COLO829 (cell line): ENCODE measurements at places on chromosomes 1 and 21.

GRCh38 chr1:86704972-86705664 lies 742 bp downstream of the SH3GLB1 start:
- DNase-seq, result peak; percentile 7

DNA sequence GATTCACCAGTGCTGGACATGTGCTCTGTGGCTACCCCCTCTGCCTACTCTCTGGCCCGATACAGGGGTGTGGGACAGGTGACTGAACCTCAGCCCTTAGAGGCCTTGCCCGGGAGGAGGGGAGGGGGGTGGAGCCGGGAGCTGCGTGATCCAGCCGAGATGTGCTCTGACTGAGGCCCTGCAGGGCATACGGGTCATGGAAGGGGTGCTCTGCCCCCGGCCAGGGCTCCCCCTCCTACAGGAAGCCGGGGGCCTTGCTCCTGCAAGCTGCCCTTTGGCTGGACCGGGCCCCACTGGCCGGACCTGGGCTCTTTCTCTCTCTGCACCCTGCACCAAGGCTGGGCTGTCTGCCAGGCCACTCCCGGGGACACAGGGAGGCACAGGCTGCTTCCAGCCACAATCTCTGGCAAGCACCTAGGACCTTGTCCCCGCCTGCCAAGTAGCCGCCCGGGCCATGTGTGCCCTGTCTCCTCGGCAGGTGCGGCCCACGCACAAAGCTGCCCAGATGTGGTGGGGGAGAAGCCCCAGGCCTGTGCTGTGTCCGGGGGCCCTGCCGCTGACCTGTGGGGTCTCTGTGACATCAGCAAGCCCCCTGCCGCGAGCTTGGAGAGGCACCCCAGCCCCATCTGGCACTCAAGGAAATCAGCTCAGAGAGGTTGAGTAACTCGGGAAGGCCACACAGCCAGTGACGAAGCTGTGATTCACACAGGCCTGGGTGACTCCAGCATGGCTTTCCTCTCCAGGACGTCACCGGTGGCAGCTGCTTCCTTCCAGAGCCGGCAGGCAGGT lies 1.5 kb downstream of the SCNN1D start:
- DNase-seq, result no peak

DNA sequence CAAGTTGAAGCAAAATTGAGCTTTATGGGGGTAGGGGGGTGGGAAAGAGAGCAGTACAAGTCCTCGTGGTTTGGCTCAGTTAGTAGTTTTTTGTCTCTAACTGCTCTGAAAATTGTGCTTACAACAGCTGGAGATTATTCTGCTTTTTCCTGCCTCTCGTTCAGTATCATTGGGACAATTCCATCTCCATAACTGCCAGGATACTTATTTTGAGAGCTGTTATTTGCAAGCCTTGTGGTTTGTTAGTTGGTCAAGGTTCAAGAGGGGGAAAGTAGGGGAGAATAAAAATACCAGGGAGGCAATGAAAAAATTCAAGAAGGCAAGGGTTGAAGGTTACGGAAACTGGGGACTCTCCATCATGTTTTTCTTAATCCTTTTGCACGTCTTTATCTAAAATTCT lies 811.8 kb upstream of the ADGRL2 start:
- no peak for DNase-seq

DNA sequence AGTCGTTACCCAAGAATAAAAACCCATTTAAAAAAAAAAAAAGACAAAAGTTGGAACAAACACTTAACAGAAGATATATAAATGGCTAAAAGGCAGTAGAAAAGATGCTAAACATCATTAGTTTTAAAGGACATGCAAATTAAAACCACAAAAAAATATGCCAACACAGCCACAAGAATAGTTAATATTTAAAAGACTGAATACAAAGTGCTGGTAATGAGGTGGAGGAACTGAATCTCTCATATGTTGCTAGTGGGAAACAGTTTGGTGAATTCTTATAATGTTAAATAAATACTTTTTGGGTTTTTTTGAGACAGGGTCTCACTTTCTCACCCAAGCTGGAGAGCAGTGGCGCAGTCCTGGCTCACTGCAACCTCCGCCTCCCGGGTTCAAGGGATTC lies 10.0 kb downstream of the LRRC40 start:
- DNase-seq, result no peak

DNA sequence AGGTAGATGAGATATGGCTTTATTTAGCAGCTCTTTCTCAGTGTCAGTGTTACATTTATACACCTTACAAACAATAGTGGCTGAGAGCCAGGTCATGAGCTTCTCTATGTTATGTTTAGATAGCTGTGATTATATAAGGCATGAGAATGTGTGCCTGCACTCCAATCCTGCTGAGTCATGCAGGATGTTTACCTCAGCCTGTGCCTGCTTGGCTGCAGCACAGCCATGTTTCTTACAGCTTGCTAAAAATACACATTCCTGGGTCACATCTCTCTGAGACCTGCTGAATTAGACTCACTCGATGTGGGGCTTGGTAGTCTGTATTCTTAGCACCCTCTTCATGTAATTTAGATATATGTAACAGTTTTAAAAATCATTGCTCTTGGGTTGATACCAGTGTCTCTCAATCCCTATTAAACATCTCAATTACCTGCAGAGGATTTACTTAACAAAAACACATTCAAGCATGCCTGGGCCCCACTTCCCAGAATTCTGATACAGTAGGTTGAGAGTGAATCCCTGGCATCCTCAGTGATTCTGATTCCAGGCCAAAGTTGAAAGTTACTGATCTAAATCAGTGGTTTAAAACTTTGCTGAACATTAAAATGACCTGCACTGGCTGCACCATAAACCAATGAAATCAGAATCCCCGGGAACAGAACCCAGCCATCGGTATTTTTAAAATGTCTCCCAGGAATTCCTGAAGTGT lies 107.5 kb downstream of the GDAP2 start:
- DNase-seq, result no peak

- no peak for DNase-seq
These were observed 780.6 kb downstream of the BRINP3 start for GRCh38 chr1:189697113-189697512.

DNA sequence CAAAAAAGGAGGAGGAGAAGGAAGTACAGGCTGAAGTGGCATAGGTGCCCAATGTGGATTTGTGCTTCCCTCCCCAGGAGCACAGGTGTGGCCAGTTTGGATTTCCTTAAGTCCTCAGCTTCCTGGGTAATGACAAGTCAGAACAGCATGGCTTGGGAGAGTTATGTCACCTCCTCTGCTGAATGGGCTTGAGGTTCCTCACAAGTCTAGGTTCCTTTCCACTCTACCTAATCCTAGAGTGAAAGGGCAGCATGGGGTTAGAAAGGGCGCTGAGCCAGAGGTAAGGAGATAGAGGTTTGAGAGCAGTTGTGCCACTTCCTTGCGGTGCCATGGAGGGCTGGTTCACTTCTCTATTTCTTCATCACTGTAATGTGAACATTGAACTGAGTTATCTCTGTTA lies 35.5 kb upstream of the IL20 start:
- no peak for DNase-seq

DNA sequence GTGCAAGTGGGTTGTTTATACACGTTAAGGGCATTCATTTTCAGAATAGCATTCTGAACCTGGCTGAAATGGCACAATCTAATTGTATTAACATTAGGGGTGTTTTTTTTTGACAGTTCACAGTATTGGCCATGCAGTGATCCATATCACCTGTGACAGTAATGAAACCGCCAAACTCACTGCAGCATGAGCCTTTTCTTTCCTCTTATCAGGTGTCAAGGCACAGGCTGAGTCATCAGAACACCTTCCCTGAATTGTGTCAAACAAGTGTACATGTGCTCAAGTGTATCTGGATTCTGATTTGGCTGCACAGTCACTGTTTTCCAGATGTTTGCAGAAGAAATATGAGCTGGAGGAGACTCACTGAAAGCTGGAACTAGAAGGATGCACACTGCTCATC lies 47.7 kb upstream of the C8B start:
- DNase-seq, result no peak

GRCh38 chr1:197510691-197511378 lies 242.8 kb downstream of the CRB1 start:
- DNase-seq, result no peak
